ENCODE measurements at places on chromosomes 13 and 19.

GRCh38 chr13:101915331-101915730 lies 462.9 kb downstream of the ITGBL1 start:
- H3K4me1 ChIP-seq: peaks cover 3% of the 10 kb centered on the region
- peak overlapping the region; percentile 46 for H3K4me3 ChIP-seq
- no peaks in the 10 kb centered on the region for H3K36me3 ChIP-seq

DNA sequence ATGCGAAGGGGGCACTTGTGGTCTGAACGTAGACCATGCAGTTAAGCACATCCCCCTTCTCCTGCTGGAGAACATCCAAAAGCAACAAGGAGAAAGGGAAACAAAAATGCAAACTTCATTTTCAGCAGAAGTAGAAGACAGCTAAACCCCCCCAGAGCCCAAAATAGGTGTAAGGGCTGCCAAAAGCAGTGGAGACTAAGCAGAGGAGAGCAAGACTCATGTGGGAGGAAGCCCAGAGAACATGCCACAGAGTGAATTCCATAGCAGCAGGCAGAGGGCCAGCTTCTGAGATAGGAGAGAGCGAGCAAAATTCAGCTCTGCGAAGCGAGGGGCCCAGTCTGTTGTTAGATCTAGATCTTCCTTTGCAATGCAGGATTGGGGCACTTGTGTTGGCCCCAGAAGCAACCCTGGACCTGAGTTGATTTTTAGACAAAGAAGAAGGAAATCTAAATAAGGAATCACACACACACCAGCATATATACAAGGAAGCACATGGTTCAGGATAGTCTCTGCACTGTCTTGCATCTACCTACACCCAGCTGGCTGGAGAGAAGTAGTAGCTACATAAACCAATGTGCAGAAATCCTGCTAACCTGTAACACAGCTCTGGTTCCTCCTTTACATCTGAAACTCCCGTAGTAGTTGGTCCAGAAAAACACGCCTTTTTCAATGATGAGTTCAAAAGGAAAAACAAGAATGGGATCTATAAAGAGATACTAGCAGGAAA lies 199.6 kb downstream of the SPRY2 start:
- H3K36me3 ChIP-seq: no peaks in the 10 kb centered on the region
- no peak for DNase-seq
- H3K27ac ChIP-seq: no peak overlapping the region
- H3K4me3 ChIP-seq: no peak overlapping the region

GRCh38 chr13:111344471-111345191 lies 24.2 kb downstream of the TEX29 start:
- peaks cover 2% of the 10 kb centered on the region for H3K4me1 ChIP-seq
- H3K36me3 ChIP-seq: no peaks in the 10 kb centered on the region
- no peak overlapping the region for H3K4me3 ChIP-seq
- DNase-seq: peak; percentile 70
- H3K27me3 ChIP-seq: no peaks in the 10 kb centered on the region

GRCh38 chr13:99303863-99304521 lies 3.2 kb downstream of the GPR183 start:
- DNase-seq: no peak
- no peaks in the 10 kb centered on the region for H3K4me1 ChIP-seq
- H3K4me3 ChIP-seq: no peak overlapping the region
- H3K36me3 ChIP-seq: no peaks in the 10 kb centered on the region
- no peaks in the 10 kb centered on the region for H3K27me3 ChIP-seq
- no peak overlapping the region for H3K27ac ChIP-seq

GRCh38 chr19:55115446-55116065 lies 1.9 kb downstream of the PPP1R12C start:
- H3K36me3 ChIP-seq: no peaks in the 10 kb centered on the region
- H3K4me3 ChIP-seq: peak overlapping the region; percentile 86
- no peak overlapping the region for H3K27ac ChIP-seq
- no peak for DNase-seq
- no peaks in the 10 kb centered on the region for H3K27me3 ChIP-seq

GRCh38 chr13:90238413-90238812 lies 1109.1 kb upstream of the MIR17HG start:
- H3K27ac ChIP-seq: no peak overlapping the region
- H3K27me3 ChIP-seq: no peaks in the 10 kb centered on the region
- H3K4me3 ChIP-seq: no peak overlapping the region

DNA sequence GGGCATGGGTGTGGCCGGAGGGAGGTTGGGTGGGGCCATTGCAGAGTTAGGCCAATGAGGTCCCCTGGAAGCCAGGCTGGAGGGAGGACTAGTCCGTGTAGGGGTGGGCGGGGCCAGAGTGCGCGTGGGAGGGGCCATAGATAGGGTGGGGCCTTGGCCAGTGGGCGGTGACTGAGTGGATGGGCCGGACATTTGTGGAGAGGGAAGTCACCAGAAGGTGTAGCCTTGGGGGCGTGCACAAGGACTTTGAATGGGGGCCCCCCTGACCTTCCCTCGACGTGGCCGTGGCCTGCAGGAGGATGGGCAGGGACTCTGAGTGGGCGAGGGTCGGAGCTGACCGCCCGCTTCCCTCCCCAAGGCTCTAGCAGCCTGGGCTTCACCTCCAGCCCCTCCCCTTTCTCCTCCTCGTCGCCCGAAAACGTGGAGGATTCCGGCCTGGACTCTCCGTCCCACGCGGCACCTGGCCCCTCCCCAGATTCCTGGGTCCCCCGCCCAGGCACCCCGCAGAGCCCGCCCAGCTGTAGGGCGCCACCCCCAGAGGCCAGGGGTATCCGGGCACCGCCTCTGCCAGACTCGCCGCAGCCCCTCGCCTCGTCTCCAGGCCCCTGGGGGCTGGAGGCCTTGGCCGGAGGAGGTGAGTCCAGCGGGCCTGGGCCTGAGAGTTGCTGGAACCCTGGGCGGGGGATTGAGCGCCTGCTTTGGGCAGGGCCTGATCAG lies 16.5 kb upstream of the B3GNT3 start:
- no peaks in the 10 kb centered on the region for H3K27me3 ChIP-seq
- peak overlapping the region; percentile 62 for H3K4me3 ChIP-seq
- no peak overlapping the region for H3K27ac ChIP-seq
- H3K4me1 ChIP-seq: no peaks in the 10 kb centered on the region
- DNase-seq: peak; percentile 87

DNA sequence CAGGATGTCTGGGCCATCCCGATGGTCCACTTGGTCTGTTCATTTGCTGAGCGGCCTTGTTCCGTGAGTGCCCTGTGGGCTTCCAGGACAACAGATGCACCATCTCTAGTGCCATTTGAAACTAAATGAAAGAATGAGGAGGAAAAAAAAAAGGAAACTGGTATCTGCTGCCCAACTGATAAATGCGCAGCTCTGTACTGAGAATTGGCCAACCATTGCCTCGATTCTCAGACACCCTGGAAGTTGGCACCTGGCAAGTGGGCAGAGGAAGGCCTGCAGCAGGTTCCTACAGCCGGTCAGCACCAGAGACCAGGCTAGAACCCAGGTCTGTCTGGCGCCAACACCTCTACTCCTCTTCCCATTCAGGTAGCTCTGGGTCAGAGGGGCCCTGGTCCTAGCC lies 18.9 kb downstream of the SLC7A1 start:
- no peak overlapping the region for H3K4me3 ChIP-seq
- H3K27me3 ChIP-seq: no peaks in the 10 kb centered on the region
- no peak overlapping the region for H3K27ac ChIP-seq
- H3K36me3 ChIP-seq: no peaks in the 10 kb centered on the region

Data from H1 (cell line).